ENCODE measurements at places on chromosomes 6 and 20.

DNA sequence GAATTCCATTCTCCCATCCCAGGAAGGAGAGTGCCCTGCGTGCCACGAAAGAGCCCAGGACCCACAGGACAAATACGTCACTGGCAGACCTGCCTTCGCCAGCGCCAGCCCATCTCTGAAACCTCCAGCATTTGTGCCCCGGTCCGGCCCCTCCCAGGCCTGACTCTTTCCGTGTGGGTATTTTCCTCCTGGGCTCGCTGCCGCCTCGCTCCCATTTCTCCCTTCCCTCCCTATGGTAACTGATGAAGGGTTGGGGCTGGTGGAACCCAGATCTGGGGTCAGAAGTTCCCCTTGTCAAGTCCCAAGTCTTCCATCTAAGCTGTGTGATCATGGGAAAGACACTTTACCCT is 208.5 kb downstream of the LRFN2 start:
- no peak for DNase-seq

DNA sequence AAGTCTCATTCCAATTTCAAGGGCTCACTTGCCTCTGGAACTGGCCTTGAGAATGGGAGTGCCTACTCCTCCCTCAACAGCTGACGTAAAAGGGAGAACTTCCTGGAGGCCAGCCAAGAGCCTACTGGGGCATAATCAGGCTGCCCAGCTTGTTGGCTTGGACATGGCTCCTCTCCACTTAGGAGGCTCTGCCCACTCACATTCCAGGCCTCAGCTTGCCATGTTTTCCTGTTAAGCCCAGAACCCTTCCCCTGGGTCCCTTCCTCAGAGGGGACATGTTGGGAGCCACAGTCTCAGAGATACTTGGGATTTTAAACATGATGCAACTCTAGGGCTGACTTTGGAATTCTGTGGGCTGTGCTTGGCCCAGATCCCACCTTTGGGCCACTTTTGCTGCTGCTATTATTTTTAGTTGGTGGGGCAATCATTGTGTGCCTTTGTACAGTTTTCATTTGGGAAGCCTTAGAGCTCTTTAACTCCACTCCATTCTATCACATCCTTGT is 31.5 kb upstream of the ADTRP start:
- no peak for DNase-seq

GRCh38 chr6:169237496-169238134 is 16.0 kb downstream of the THBS2 start:
- DNase-seq, result no peak

GRCh38 chr6:71239694-71240093 is 48.9 kb upstream of the OGFRL1 start:
- no peak for DNase-seq

DNA sequence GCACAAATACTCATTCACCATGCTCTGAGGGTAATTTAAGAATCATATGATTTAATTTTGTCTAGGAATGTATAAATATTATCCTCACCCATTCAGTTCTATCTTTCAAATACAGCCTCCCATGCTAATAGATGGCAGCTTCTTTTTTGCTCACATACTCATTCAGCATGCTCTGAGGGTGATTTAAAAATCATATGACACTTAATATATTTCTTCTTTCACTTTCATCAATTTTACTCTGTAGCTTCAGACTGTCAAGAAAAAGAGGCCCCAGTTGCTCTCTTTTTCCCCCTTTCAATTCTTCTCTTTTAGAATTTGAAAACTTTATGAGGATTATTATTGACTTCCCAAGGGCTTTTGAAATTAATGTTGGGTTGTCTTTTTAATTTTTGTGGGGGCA is 161.7 kb upstream of the LAMP5 start:
- DNase-seq, result no peak

DNA sequence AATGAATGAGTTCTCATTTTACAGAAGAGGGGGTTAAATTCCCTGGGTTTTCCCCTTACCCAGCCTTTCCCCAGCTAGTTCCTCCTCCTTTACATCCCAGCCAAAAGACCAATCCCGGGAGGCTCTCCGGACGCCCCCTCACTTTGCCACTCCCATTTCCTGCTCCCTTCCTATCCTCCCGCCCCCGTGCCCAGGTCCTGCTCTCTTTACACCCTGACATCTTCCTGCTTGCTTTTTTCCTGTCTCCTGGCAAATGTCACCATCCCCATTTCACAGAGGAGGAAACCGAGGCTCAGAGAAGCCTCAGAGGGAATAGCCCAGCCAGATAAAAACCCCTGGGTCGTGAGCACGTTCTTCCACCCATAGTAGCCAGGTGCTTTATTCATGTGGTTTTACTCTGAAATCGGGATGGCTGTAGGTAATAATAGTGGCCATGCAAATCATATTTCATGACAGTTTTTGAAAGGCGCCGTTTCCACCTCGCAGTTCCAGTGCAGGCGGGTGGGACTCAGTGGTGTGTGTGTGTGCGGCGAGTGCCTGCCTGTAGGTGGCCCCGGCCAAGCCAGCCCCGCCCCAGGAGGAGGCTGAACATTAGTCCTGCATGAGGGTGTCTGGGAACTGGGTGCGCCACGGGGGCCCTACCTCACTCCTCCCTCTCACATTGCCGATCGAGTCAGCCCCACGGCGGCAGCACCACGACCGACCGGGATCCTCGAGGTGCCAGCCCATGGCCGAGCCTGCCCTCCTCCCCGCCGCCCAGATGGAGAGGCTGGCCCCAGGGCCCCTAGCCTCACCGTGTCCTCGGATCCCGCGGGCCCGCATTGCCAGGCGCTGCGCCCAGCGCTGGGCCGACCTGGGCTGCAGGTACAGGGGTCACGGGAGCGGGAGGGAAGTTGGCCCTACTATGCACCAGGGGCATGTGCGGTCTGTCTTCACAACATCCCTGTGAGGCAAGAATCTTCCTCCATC is at the start of gene ARHGAP40:
ARHGAP40 (plus strand) TSS at position 594 of the 969 bp plus-strand sequence.
- peak; percentile 19 for DNase-seq

DNA sequence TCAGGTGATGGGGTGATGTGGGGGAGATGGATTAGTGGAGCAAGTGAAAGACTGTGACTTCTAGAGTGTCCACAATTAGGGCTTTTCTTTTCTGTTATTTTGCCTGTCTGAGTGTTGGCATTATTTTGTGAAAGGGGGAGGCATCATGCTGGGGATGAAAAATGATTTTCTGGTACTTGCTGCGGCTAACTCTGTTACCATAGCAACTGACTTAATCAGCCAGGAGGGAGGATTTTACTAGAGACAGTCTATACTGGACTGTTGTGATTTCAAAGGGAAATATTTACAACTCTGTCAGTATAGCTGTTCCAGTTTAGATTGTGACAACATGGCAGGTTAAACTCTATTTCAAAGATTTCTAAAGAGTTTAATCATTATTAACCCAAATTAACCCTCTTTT is 30.4 kb upstream of the MRAP2 start:
- DNase-seq, result no peak

DNA sequence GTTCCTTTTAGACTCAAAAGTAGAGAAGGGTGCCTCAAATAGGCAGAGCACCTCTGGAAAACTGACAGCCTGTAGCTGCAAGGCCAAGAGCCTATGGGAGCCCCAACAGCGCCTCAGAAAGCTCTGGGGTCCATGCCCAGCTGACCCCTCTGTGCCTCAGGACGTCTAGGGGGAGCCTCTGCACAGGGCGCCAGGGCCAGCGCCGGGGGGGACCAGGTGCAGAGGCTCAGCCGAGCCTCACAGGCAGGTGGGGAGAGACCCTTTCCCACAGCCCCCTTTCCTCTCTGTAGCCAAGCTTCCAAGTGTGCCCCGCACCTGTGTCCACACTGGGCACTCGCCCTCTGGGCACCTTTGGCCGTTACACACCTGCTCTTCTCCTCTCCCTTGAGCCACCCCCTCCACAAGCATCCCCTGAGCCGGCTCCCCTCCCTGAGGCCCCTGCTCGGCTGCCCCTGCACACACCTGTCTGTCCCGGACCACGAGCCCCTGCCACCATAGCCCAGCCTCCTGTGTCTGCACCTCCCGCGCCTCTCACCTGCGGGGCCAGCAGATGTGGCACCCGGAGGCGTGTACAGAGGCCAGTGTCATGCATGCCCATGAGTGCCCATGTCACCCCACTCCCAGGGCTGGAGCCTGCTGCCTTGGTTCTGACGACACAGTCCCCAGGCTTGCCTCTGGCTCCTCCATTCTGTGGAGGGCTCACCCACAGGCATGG is 53.2 kb downstream of the GINS1 start:
- DNase-seq, result no peak

- no peak for DNase-seq
Observed at GRCh38 chr20:13485576-13485975, 153.2 kb downstream of the TASP1 start.

DNA sequence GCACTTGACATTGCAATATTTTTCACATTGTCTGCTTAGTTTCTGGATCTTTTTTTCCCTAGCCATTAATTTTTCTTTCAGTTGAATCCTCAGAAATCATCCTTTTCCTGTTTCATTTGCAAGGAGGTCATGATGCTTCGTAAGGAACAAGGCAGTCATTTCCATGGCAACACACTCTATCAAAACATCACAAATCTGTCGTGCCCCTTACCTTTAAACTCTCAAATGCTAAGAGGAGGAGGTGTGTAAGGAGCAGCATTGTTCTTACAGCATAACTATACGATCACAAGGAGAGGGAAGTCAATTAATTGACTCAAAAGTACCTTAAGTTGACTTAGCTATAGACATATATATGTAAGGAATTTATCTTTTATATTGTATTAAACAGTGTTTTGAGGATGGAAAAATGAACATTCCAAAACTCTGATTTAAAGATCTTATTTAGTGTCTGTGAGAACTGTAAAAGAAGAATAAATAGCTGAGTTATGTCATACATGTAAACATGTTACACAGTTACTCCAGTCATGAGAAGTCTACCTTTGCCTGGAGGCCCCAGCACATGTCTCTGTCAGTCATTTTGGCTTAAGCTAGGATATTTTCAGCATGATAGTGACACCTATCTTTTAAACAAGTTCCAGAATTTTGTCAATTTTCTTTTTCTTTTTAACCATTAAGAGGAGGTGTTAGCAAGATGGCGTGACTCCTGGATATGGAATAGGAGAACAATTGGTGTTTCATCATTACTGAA is 41.6 kb downstream of the CDKAL1 start:
- peak; percentile 72 for DNase-seq

- no peak for DNase-seq
Observed at GRCh38 chr6:8387942-8388437, 47.4 kb downstream of the SLC35B3 start.

DNA sequence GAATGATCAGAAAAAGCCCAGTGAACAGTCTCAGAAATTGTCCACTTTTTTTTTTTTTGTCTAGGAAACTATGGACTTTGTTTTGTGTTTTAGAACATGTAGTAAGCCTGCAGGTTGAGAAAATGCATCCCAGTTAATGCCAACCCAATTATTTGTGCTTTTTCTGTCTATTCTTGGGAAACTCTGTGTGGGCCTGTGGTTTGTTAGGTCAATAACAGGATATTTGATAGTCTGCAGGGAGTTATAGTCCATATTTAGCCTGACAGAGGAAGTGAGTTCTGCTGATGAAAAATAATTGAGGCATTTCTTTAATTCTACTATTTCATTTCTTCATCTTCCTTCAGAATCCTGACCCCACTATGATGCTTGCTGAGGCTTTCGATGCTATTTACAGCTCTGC is 154.0 kb upstream of the LAMP5 start:
- DNase-seq, result no peak

- no peak for DNase-seq
Observed at GRCh38 chr20:53833333-53834061, 236.9 kb downstream of the BCAS1 start.
